ENCODE measurements at places on chromosomes 2 and 18.

DNA sequence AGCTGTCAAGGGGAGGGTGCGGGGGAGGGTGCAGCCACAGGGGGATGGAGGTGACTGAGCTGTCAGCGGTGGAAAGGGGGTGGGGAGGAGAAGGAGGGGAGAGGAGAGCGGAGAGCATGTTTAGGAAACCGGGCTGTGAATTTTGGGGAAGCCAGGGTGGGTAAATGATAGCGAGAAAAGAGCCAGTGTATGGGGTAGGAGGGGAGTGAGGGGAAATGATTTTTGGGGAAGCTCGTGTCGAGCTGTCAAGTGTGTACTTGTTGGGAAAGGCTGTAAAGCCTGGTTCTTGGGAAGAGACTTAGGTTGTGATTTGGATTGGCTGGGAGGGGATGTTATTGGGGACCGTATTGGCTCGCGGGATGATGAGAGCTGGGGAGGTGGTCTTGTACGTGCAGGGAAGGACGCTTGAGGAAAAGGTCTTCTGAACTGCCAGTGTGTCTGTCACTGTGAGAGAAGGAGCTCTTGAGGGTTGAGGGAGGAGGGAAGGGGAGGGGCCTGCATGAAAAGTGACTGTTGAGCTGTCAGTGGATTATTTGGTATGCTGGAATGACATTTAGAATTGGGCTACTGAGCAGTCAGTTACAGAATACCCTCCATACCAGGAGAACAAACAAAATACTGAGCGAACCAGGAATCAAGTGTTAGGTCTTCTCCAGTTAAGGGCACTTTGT is 1.0 kb downstream of the UBR3 start:
- peak; percentile 59 for DNase-seq

- DNase-seq: no peak
Measured at GRCh38 chr2:168624028-168624427, 168.0 kb downstream of the CERS6 start.

DNA sequence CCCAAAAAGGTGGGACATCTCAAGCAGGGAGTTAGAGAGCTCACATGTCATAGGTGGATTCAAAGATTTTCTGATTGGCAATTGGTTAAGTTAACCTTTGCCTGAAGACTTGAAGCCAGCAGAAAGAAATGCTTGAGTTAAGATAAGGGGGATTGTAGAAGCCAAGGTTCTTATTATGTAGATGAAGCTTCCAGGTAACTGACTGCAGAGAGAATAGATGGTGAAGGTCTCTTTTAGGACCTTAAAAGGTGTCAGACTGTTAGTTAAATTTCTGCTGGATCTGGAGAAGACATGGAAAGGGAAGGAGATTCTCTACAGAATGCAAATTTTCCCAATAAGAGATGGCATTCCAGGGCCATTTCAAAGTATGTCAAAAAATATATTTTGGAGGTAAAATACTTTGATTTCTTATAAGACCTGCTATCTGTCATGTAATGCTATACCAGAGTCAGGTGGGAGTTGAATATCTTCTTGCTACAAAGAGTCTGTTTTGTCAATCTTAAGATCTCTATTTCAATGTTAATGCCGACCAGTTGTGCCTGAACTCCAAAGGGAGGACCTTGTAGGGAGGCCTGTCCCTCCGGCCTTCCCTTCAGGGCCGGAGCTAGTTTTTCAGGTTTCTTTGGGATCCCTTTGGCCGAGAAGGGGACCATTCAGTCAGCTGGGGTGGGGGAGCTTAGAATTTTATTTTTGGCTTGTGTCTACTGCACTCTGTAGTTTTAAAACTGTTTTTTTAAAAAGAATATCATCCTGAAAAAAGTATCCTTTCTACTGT is 280.6 kb downstream of the PTGR3 start:
- no peak for DNase-seq

DNA sequence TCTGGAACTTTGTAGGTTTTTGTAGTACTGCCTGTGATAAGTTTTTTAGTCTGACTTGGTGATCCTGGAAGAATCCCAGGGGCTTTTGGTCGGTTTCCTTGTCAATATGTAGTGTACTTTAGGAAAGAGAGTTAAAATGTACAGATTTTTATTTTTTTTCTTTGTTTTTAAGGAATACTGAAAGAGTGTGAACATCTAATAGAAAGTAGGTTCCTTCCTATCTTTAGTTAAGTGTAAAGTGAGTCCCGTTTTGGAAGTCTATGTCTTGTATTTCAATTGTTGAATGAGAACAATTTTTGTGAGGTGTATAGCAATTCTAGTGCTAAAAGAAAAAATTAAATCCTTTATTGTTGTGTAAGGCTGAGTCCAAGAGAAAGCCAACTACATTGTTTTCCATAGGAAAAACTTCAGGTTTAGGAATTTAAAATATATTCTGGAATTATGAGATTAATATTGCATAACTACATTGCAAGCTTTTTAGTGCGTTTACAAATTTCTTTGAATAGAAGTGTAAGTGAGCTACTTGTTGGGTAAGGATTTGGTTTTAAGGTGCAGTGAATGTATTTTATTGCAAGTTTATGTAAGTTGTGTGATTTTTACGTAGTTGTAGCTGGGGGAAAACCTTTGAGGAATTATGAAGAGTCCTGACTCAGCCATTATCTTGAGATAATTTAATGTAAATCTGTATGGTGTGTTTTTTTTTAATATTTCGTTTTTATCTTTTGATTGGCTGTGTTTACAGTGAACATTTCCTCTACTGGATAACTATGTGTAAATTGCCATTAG is 1.7 kb downstream of the VAPA start:
- no peak for DNase-seq
